Left lobe of liver (tissue), 2 donors: ENCODE measurements at places on chromosomes 4 and X.

DNA sequence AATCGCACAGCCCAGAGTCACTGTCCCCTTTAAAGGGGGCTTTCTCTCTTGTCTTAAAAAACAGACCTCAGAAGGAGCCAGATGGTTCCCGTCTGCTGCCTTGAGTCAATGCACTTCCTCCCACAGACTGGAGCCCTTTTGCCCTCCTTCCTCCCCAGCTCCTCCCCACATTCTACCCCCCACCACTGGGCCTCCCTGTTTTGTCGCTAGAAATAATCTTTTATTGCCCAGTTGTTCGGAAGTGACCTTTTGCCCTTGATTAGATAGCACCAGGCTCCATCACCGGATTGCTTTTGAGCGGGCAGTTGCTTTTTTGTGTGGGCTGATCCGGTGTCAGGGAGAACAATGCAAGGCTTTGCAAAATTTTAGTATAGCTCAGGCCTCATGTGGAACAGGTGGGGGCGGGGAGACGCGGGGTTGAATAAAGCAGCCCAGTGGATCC lies 47.7 kb downstream of the SPRY1 start:
- DNase-seq = peak; percentile 50

DNA sequence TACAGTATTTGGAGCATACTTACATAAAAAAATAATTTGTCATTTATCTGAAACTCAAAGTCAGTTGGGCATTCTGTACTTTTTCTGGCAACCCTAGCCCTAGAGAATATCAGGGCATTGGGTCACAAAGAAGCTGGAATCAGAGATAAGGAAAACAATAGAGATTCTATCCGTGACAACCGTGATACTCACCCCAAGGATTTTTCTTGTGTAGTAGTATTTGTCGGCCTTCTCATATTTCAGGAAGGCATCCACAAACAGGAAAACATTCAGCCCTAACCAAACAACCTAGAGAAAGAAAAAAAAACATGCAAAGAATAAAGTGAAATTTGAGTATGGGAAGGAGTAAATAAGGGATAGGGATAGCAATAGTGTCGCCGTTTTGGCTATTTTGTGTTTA lies 3.6 kb downstream of the NOX1 start:
- no peak for DNase-seq

GRCh38 chr4:2939383-2940243 lies 23.6 kb downstream of the NOP14 start:
- peak; percentile 42 for DNase-seq

GRCh38 chr4:174522183-174523024 lies at the start of gene HPGD:
TSS of gene HPGD (minus strand) at chr4:174522488. CDS start at chr4:174522451, 37 bp downstream.
- peak; percentile 91 for DNase-seq

DNA sequence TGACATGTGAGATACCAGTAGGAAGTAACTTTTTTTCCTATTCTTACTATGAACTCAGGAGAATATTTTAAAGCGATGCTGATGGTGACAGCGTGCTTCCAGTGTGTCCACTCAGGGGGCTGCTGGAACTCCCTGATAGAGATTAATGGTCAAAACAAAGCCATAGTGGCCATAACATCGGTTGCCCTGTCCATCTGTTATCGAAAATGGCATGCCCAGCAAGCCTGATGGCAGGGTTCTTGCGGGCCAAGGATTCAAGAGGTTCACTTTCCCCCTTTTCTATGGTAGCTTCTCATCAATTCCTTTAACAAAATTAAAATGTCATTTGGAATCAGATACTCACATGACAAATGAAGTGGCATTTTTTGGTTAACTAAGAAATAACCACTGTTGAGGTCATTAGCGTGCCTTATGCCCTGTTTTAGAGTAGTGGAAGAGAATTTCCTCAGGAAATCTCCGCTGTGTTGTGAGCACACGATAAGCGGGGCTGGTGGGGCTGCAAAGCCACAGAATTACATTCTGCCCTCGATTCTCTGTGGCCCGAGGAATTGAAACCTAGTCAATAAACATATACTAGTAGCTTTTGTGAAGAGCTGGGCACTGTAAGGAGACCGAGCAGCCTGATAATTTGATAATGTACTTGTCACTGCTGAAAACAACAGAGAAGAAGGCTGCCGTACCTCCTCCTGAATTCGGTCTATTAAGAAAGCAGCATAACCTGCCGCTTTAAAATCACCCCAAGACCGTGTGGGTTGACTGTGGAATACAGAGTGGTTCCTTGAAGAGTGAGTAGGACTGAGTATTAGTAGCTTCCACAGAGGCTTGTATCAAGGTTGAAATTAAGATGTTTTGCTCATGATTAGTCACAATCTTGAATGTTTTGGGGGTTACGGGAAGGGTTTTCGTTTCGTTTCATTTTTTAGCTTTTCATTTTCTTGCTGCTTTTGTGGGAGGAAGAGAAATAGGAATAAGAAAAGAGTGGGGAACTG lies 46.7 kb downstream of the PTCHD1 start:
- no peak for DNase-seq

GRCh38 chr4:89336818-89337420 lies 29.3 kb upstream of the GPRIN3 start:
- no peak for DNase-seq

DNA sequence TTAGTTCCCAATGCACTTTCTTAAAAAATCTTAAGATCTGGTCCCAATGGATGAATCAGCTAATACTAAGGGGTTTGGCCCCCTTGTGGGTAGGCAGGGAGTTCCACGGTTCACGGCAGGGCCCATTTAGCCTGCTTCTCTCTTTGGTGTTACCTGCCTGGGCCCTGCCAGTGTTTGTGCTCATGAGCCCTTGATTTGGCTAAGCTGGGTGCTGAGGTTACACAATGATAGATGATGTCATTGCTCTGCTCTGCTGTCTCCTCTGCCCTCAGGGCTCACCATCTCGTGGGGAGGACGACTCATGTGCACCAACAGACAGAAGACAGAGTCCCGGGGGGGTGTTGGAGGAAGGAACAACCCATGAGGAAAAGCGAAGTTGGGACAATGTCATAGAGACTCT lies 24.4 kb downstream of the RTL5 start:
- DNase-seq = peak; percentile 61

GRCh38 chr4:88526221-88526815 lies 2.7 kb upstream of the PYURF start:
- no peak for DNase-seq

- no peak for DNase-seq
Measured at GRCh38 chrX:24153178-24153795, 3.8 kb downstream of the ZFX start.

- no peak for DNase-seq
Measured at GRCh38 chr4:71009086-71009485, 15.6 kb downstream of the DCK start.

DNA sequence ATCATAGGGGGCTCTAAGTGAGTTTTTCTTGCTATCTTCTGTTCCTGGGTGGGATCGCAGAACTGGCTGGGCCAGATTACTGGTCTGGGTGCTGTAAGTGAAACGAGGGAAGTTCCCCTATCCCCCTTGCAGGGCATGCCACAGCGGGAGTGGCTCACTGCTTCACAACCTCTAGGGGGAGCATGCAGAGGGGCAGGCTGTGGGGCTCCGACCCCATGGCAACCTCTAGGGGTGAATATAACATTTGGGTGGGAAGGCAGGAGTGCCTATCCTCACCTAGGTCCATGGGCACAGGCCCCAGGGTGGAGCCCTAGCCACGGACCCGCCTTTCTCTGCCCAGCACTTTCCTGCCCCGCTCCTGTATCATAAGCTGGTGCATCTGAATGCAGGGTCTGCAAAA lies 1.7 kb upstream of the RRAGB start:
- no peak for DNase-seq

GRCh38 chrX:68648960-68649359 lies 1.5 kb downstream of the STARD8 start:
- DNase-seq = no peak

DNA sequence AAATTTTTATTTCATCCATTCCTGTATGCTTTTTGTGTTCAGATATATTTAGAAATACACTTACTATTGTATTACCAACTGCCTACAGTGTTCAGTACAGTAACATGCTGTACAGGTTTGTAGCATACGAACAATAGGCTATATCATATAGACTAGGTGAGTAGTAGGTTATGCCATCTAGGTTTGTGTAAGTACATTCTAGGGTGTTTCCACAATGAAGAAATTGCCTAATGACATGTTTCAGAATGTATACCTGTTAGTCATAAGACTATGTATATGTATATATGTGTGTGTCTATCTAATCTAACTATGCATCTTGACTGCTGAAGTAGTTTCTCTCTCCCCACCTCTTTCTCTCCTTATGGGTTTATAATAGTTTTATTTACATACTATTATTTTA lies 51.5 kb upstream of the BTC start:
- no peak for DNase-seq

DNA sequence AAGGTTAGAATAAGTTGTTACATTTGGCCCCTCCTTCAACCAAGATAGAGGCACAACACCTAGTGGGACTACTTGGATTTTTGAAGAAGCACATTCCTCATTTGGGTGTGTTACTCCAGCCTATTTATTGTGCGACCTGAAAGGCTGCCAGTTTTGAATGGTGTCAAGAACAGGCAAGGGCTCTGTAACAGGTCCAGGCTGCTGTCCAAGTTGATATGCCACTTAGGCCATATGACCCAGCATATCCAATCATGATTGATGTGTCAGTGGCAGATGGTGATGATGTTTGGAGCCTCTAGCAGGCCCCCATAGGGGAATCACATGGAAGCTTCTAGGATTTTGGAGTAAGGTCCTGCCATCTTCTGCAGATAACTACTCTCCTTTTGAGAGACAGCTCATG lies 35.5 kb upstream of the UGT2B4 start:
- DNase-seq = no peak
